ENCODE measurements at places on chromosomes 4 and X. TPM values are rescaled to one million over a fixed set of nuclear protein-coding genes. Genes with fewer than 3 reads are reported as not detected.

LUZP4 gene
- not detected for total RNA-seq

DCAF16 gene
- total RNA-seq = 21.2 TPM

HSFX3 gene
- total RNA-seq = not detected

NSUN7 gene
- 0.86 TPM for total RNA-seq

TMPRSS11B gene
- total RNA-seq = not detected

NAA11 gene
- 0.97 TPM for total RNA-seq

SCRG1 gene
- total RNA-seq = under 0.01 TPM

BTC gene
- 0.43 TPM for total RNA-seq

GATB gene
- 15.5 TPM for total RNA-seq

SLC16A2 gene
- total RNA-seq = 10.6 TPM

TCP11X1 gene
- not detected for total RNA-seq

MAGEB1 gene
- total RNA-seq = not detected
